Thoracic aorta (tissue), 2 donors: ENCODE measurements at places on chromosomes 3 and 15. TPM values are rescaled to one million over a fixed set of nuclear protein-coding genes. Genes with fewer than 3 reads are reported as not detected.

The SCAANT1 gene
- total RNA-seq, result not detected

The MKRN2OS gene
- not detected for total RNA-seq

GRCh38 chr3:2927259-2927658 lies 182.9 kb downstream of the IL5RA start:
- H3K4me3 ChIP-seq, result no peak overlapping the region
- DNase-seq, result no peak
- H3K36me3 ChIP-seq, result no peaks in the 10 kb centered on the region
- H3K27ac ChIP-seq, result no peak overlapping the region
- no peaks in the 10 kb centered on the region for H3K4me1 ChIP-seq

The RBP2 gene
- not detected for total RNA-seq

DNA sequence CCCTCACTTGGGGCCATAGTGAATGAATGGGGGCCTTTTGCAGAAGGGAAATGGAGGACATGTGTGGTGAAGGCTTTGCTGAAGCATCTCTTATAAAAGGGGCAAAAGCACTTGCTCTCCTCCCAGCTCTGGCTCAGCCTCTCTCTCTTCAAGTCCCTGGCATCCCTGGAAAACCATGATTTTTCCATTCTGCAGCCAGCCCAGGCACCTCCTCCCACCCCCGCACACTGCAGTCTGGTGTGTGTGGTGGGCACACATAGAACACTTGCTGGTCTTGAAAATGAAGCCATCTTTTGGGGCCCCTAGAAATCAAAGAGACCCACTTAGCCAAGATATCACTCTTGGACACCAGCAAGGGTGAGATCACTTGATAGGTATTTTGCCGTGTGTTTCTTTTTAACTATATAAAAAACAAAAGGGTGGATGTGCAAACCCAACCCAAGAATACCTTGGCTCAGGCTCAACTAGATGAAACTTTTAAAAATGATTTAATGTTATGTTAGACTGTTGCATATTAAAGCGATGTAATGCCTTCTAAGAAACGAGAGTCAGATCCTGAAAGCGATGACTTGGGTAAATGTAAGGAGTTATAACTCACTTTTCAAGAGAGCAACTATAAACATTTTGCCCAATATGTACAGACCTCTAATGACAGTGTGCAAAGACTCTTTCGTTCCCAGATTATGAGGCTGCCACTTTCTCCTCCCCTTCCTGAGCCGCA lies 16.4 kb upstream of the ALDH1A3 start:
- H3K4me3 ChIP-seq, result no peak overlapping the region
- no peaks in the 10 kb centered on the region for H3K4me1 ChIP-seq

GRCh38 chr3:159765030-159765859 lies 223.4 kb upstream of the IL12A start:
- peaks cover 10% of the 10 kb centered on the region for H3K4me1 ChIP-seq
- H3K4me3 ChIP-seq, result peak overlapping the region; percentile 91
- no peaks in the 10 kb centered on the region for H3K27me3 ChIP-seq
- H3K27ac ChIP-seq, result peak overlapping the region; percentile 99
- H3K36me3 ChIP-seq, result no peaks in the 10 kb centered on the region

GRCh38 chr15:68930268-68931022 lies at the start of gene SPESP1:
SPESP1 (plus strand) TSS chr15:68930525; CDS start chr15:68930654, 129 bp downstream.
- peaks cover 3% of the 10 kb centered on the region for H3K4me1 ChIP-seq
- H3K27ac ChIP-seq, result no peak within 1 kb of the TSS
- no peak for DNase-seq

DNA sequence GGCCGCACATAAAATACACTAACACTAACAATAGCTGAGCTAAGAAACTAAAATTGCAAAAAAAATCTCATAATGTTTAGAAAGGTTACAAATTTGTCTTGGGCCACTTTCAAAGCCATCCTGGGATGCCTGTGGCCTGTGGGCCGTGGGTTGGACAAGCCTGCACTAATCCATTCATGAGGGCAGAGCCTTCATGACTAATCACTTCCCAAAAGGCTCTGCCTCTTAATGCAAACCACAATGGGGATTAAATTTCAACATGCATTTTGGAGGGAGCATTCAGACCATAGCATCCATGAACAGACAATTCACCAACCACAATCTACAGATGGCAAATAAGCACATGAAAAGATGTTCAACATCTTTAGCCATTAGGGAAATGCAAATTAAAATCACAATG lies 128.2 kb downstream of the SUCLG2 start:
- no peaks in the 10 kb centered on the region for H3K4me1 ChIP-seq
- no peaks in the 10 kb centered on the region for H3K27me3 ChIP-seq
- no peak overlapping the region for H3K4me3 ChIP-seq
- no peak for DNase-seq

The PLA2G4D gene
- total RNA-seq, result not detected

DNA sequence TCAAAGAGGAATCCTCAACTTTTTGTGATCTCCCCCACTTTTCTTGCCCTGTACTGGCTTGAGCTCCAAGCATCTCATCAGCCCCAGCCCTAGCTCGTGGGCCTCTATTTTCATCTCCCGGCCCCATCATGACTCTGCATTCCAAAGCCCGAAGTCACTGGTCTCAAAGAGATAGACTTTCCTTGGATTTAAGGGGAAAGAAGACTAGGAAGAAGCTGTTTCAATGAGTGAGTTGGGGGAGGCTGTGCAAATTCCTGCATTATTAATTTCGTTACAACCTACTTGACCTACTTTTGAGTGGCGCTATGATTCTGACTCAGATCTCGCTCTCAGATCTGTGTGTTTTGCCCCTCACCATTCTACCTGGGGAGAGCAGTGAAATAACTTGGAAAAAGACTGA lies 266.6 kb upstream of the TBL1XR1 start:
- H3K4me3 ChIP-seq, result no peak overlapping the region
- H3K27ac ChIP-seq, result no peak overlapping the region
- H3K36me3 ChIP-seq, result no peaks in the 10 kb centered on the region
- H3K4me1 ChIP-seq, result peaks cover 6% of the 10 kb centered on the region
- DNase-seq, result no peak

GRCh38 chr15:84914909-84915605 lies 30.6 kb downstream of the SLC28A1 start:
- DNase-seq, result peak; percentile 84
- peak overlapping the region; percentile 97 for H3K27ac ChIP-seq
- no peaks in the 10 kb centered on the region for H3K36me3 ChIP-seq
- H3K27me3 ChIP-seq, result no peaks in the 10 kb centered on the region
- peaks cover 45% of the 10 kb centered on the region for H3K4me1 ChIP-seq

The ITIH4 gene
- total RNA-seq, result 50.6 TPM

GRCh38 chr15:82942691-82943090 lies 9.8 kb downstream of the HOMER2 start:
- H3K4me3 ChIP-seq, result no peak overlapping the region
- DNase-seq, result no peak
- H3K4me1 ChIP-seq, result no peaks in the 10 kb centered on the region
- no peak overlapping the region for H3K27ac ChIP-seq

DNA sequence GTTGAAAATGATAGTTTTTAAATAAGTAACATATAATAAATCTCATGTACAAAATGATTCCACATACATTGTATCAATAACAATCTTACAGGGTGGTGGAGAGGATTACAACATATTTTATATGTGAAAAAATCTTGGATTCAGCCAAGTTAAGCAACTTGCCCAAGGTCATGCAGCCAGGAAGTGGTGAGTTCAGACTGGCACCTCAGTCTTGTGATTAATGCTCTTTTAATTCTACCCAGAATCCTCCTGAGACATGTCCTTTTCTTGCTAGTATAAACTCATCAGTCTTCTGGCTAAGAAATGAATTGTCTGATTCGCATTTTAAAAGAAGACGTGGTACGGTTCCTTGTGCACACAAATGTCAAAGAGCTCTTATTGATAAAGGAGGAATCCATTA lies 4.5 kb upstream of the MYRIP start:
- H3K27me3 ChIP-seq, result no peaks in the 10 kb centered on the region
- H3K4me3 ChIP-seq, result no peak overlapping the region
- H3K36me3 ChIP-seq, result no peaks in the 10 kb centered on the region
- peaks cover 5% of the 10 kb centered on the region for H3K4me1 ChIP-seq
- DNase-seq, result no peak

DNA sequence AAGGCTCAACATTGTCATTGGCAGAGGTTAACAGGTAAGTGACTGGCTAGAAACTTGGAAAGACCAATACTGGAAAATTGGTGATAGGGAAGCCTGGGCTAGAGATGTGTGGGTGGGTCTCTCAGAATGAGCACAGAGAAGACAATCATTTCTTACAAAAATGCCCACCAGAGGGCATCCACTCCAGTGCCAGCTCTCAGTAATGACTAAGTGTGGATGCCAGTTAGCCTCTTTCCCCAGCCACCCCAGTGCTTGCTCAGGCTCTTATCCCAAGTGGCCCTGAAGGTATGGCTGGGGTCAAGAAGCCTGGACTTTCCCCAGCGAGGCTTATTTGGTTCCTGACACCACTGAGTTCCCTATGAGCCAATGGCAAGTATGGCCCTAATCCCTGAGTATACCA lies 115.9 kb upstream of the ST8SIA2 start:
- no peak overlapping the region for H3K27ac ChIP-seq
- no peaks in the 10 kb centered on the region for H3K27me3 ChIP-seq
- no peaks in the 10 kb centered on the region for H3K36me3 ChIP-seq
- no peaks in the 10 kb centered on the region for H3K4me1 ChIP-seq
- H3K4me3 ChIP-seq, result no peak overlapping the region

DNA sequence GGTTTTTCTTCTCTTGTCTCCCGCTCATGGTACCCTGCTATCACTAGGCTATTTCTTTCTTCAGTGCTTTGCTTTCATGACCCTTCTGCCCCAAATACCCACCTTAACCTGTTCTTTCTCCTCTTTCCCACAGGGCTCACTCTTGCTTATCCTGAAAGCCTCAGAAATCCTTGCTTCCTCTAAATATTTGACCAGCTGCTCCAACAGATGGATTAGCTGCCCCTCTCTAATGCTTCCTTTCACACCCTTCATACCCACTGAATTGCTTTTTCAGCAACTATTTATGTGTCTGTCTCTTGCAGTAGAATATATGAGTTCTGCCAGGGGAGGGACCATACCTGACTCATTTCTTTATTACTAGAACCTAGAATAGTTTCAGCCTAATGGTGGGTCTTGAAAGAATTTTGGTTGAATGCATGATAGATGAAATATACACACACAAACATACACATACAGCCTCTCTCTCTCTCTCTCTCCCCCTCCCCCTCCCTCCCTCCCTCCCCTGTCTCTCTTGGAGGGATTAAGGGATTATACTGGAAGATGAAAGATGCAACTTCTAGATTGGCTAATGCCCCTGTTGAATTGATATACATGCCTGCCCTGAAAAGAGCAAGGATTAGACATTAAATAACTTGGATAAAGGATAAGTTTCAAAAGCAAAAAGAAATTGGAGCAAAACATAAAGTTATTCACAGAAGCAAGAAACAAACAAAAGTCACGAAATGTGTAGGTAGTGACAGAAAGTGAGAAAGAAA lies 95.0 kb upstream of the GADL1 start:
- DNase-seq, result no peak
- no peaks in the 10 kb centered on the region for H3K36me3 ChIP-seq
- H3K4me3 ChIP-seq, result no peak overlapping the region
- H3K4me1 ChIP-seq, result peaks cover 10% of the 10 kb centered on the region
- H3K27me3 ChIP-seq, result no peaks in the 10 kb centered on the region

GRCh38 chr3:157123621-157124020 lies 36.3 kb downstream of the CCNL1 start:
- H3K4me1 ChIP-seq, result no peaks in the 10 kb centered on the region
- no peak for DNase-seq
- H3K4me3 ChIP-seq, result no peak overlapping the region

GRCh38 chr3:31142543-31142942 lies 248.1 kb upstream of the GADL1 start:
- no peaks in the 10 kb centered on the region for H3K27me3 ChIP-seq
- H3K36me3 ChIP-seq, result no peaks in the 10 kb centered on the region
- H3K4me3 ChIP-seq, result no peak overlapping the region
- H3K4me1 ChIP-seq, result peaks cover 2% of the 10 kb centered on the region
- no peak overlapping the region for H3K27ac ChIP-seq
- DNase-seq, result no peak

DNA sequence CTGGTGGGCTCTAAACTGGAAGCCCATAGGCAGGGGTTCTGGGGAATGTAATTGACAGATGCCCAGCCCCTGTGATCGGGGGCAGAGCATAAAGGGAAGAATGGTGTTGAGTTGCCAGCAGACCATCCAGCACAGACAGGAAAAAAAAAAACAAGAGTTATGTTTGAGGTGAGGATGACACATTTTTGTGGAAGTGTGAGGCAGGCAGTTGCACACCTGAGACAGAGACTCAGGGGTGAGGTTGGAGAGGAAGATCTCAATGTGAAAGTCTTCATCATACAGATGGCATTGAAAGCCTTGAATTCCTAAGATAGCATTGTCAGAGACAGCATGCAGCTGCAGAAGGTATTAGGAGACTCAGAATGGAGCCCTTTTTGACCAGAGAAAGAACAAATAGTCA lies 18.6 kb upstream of the ST8SIA2 start:
- no peaks in the 10 kb centered on the region for H3K4me1 ChIP-seq
- H3K36me3 ChIP-seq, result no peaks in the 10 kb centered on the region
- H3K4me3 ChIP-seq, result no peak overlapping the region

The ATXN7 gene
- total RNA-seq, result 32.5 TPM

- H3K27ac ChIP-seq, result peak overlapping the region; percentile 76
- peaks cover 15% of the 10 kb centered on the region for H3K36me3 ChIP-seq
- DNase-seq, result no peak
These were observed 2.4 kb downstream of the PLXNA1 start for GRCh38 chr3:126985132-126985985.

- DNase-seq, result no peak
- H3K36me3 ChIP-seq, result no peaks in the 10 kb centered on the region
- no peaks in the 10 kb centered on the region for H3K27me3 ChIP-seq
These were observed 3.6 kb downstream of the PRSS50 start for GRCh38 chr3:46713898-46714552.

GRCh38 chr3:180036092-180036670 lies 556 bp downstream of the PEX5L start:
- no peaks in the 10 kb centered on the region for H3K36me3 ChIP-seq
- H3K4me1 ChIP-seq, result peaks cover 2% of the 10 kb centered on the region
- peaks cover 12% of the 10 kb centered on the region for H3K27me3 ChIP-seq
- H3K27ac ChIP-seq, result no peak overlapping the region

- H3K4me1 ChIP-seq, result peaks cover 55% of the 10 kb centered on the region
- no peaks in the 10 kb centered on the region for H3K36me3 ChIP-seq
- H3K27me3 ChIP-seq, result no peaks in the 10 kb centered on the region
- H3K27ac ChIP-seq, result peak overlapping the region; percentile 86
These were observed 455 bp upstream of the SNAP23 start for GRCh38 chr15:42494998-42495360.

- H3K4me1 ChIP-seq, result peaks cover 11% of the 10 kb centered on the region
- H3K36me3 ChIP-seq, result no peaks in the 10 kb centered on the region
- peak overlapping the region; percentile 32 for H3K27ac ChIP-seq
- no peak for DNase-seq
These were observed 70.5 kb upstream of the SLC4A7 start for GRCh38 chr3:27554706-27555105.

- no peaks in the 10 kb centered on the region for H3K27me3 ChIP-seq
- peaks cover 13% of the 10 kb centered on the region for H3K4me1 ChIP-seq
These were observed 284.0 kb upstream of the CTDSPL start for GRCh38 chr3:37577697-37578096.

DNA sequence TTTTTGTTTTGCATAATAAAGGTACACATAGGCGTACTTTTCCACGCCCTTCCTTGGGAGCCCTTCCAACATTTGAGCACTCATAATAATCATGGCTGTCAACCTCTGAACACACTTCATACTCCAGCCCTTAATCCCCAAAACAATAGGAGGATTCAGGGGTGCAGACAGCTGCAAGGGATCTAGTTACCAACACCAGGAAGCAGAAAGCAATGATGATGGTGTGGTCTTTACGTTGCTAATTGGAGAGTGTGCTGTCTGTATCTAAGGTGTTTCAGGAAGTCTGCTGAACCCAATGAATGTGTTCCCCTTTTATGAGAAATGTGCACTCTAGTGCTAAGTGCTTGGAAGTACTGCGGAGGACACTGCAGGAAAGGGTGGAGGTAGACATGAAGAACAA lies 60.3 kb upstream of the PDZRN3 start:
- no peaks in the 10 kb centered on the region for H3K27me3 ChIP-seq
- H3K36me3 ChIP-seq, result no peaks in the 10 kb centered on the region
- DNase-seq, result no peak
- H3K27ac ChIP-seq, result no peak overlapping the region
- H3K4me3 ChIP-seq, result no peak overlapping the region
